A549 treated with CpdA at 1 μM for 4 hours (cell line): ENCODE measurements at places on chromosomes 6 and 20. TPM values are rescaled to one million over a fixed set of nuclear protein-coding genes. Genes with fewer than 3 reads are reported as not detected.

Gene CCN6
- not detected in 5 replicates for total RNA-seq

Gene TAAR1
- total RNA-seq = not detected in 5 replicates

Gene HCRTR2
- total RNA-seq = not detected in 5 replicates

Gene SIRPD
- not detected in 5 replicates for total RNA-seq

Gene IPCEF1
- total RNA-seq = 0.02 to 0.06 TPM in 2 of 5 replicates, not detected in the others

Gene CD24
- total RNA-seq = 219 to 281 TPM (median 241 TPM) in 5 replicates
